Tibial nerve (tissue), 4 donors: ENCODE measurements at places on chromosomes 7 and 10. TPM values are rescaled to one million over a fixed set of nuclear protein-coding genes. Genes with fewer than 3 reads are reported as not detected.

Gene HOXA11
- total RNA-seq = 13.2 TPM

Gene ALOX5
- 32.2 TPM for total RNA-seq

Gene MMD2
- total RNA-seq = not detected

Gene TFR2
- 2.1 TPM for total RNA-seq

Gene BZW2
- 50.2 TPM for total RNA-seq

- no peaks in the 10 kb centered on the region for H3K36me3 ChIP-seq
- no peak overlapping the region for H3K27ac ChIP-seq
- no peak overlapping the region for H3K4me3 ChIP-seq
- H3K27me3 ChIP-seq = no peaks in the 10 kb centered on the region
- no peak for DNase-seq
Observed at GRCh38 chr10:13721486-13721885, 134.7 kb downstream of the PRPF18 start.

DNA sequence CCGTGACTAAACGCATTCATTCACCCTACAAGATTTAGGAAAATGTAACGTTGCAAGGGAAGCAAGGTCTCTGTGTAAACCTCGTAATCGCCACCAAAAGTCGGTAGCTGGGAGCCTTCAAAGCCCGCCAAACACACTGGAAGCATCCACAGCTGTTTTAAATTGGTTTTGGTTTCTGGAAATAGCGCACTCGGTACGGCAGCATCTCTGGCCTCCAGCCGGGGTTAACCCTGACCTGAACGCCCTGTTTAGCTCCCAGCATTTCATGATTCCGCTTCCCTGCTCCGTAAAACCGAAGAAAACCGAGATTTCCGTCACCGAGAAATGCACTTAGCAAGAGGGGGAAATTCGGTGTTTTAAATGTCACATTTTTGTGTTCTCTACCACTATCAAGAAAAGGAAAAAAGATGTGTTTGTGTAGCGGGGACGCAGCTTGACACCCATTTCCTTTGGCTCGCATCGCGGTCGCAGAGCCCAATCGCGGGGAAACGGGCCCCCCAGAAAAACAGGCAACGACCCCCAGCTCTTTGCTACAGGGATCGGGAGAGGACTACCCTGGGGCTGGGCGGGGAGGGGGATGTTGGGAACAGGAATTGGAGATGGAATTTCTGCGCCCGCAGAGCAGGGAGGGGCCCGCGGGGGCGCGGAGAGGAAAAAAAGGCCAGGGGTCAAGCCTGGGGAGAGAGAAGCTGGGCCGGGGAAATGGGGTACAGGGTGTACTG, 646 bp downstream of the SGCE start:
- peak; percentile 12 for DNase-seq
- no peaks in the 10 kb centered on the region for H3K27me3 ChIP-seq
- peak overlapping the region; percentile 92 for H3K27ac ChIP-seq
- no peaks in the 10 kb centered on the region for H3K36me3 ChIP-seq
- H3K4me3 ChIP-seq = peak overlapping the region; percentile 61

DNA sequence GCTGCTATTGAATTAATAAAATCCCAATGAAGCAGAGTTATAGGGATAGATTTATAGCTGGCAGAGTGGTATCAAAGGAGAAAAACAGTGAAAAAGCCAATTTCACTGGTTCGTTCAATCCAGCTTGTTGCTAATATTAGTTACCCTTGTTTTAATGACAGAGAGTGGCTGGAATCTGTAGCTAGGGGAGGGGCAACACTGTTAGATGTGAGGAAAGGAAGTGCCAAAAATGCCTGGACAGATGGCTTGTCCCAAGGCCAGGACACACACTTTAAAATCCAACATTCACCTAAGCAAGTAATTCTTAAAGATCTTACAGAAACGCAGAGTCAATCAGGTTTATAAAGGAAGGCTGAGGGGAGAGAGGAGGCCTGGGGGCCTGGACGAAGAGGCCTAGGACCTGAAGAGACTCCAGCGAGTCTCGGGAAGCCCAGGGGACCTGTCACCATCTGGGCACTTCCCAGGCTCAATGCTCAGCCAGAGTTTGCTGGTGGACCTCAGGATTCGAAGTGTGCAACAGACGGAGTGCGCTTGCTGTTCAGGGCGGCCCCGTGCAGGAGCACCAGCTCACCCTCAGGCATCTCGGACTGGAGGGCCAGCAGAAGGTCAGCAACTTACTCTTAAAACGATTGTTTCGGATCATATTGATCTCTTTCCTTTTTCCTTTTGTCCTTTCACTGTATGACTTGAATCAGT, 36.7 kb downstream of the TMEM248 start:
- H3K36me3 ChIP-seq = no peaks in the 10 kb centered on the region
- no peaks in the 10 kb centered on the region for H3K4me1 ChIP-seq
- DNase-seq = no peak
- H3K27ac ChIP-seq = no peak overlapping the region
- H3K4me3 ChIP-seq = no peak overlapping the region
- H3K27me3 ChIP-seq = no peaks in the 10 kb centered on the region

GRCh38 chr10:13231808-13232207, 2.4 kb downstream of the UCMA start:
- H3K4me3 ChIP-seq = no peak overlapping the region
- no peaks in the 10 kb centered on the region for H3K36me3 ChIP-seq
- no peaks in the 10 kb centered on the region for H3K27me3 ChIP-seq
- no peak overlapping the region for H3K27ac ChIP-seq
- no peaks in the 10 kb centered on the region for H3K4me1 ChIP-seq

DNA sequence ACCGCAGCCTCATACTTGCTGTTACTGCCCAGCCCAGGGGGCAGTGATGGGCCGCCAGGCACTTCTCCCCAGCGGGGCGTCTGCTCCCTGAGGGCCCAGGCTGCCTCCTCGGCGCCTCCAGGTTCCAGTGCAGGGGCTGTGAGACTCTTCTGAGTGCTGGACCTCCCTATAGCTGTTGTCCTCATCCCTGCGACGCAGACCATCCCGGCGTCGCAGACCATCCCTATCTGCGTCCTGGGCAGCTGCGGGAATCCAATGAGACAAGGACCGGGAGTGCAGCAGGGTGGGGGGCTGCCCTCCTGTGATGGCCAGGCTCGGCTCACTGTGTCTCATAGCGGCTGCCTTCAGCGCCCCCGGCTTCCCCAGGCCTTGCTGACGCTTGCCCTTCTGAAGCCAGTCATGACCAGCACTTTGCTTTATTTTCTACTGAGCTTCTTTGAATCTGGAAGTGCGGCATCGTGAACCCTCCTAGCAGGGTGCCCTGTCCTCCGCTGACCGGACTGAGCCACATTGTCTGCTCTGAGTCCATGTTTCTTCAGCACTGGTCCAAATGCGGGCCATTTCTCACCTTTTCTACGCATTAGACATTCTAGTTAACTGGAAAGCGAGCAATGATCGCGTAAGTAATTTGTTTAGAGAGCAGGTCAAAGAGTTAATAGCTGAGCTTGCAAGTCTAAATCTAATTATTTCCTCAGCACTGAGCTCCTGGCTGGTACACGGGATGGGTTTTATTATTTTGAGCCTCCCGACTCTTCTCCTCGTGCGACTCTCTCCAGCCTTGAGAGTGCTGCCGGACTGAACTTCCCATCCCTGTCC, 339.5 kb downstream of the WDR37 start:
- no peaks in the 10 kb centered on the region for H3K36me3 ChIP-seq
- no peaks in the 10 kb centered on the region for H3K4me1 ChIP-seq
- DNase-seq = no peak
- no peak overlapping the region for H3K27ac ChIP-seq
- H3K27me3 ChIP-seq = no peaks in the 10 kb centered on the region
- H3K4me3 ChIP-seq = no peak overlapping the region

DNA sequence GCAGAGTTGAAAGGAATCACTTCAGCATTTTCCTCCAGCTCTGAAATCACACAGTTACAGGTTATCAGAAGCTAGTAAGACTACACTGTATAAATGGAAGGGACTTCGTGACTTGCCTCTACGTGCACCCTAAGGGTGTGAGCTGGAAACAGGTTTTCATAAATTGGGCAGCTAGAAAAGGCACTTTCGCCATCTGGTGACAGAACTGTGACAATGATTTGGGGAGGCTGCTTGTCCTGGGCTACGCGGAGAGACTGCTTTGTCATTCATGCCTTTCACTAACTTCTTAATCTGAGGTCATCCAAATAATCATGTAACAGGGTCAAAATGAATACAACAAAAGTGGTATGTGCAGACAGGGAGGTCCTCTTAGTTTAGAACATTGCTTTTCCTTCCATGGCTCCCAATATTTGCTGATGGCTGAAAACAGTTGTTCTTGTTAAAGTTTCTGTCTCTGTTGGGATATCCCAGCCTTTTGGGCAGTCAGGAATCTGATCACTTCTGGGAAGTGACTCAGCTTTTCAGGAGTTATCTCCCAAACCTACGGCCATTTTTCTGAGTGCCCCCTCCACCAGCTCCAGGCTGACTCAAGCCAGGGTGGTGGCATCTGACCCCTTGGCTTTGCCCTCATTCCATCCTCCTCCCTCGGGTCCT, 17.8 kb downstream of the VWC2 start:
- no peaks in the 10 kb centered on the region for H3K27me3 ChIP-seq
- no peak overlapping the region for H3K27ac ChIP-seq
- DNase-seq = no peak
- no peak overlapping the region for H3K4me3 ChIP-seq
- no peaks in the 10 kb centered on the region for H3K4me1 ChIP-seq

DNA sequence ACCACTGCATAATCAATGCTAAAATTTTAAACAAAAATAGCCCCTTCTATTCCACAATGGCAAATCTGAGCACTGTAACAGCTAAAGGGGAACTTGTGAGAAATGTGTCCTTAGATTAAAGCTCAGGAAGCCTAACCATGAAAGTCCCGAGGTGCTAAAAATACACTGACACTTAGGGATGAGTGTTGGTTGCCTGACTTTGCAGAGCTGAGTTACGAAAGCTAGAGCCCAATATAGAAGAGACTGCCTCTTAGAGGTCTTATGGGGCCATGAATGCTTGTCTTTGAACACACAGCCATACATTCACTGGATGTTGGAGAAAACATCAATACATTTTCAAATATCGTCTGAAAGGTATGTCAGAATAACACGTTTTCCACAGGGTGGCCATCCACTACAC, 209.7 kb downstream of the LHFPL3 start:
- no peaks in the 10 kb centered on the region for H3K4me1 ChIP-seq
- DNase-seq = no peak
- no peak overlapping the region for H3K4me3 ChIP-seq
- no peaks in the 10 kb centered on the region for H3K36me3 ChIP-seq
- H3K27me3 ChIP-seq = no peaks in the 10 kb centered on the region
